ENCODE measurements at places on chromosomes 6 and 20.

- DNase-seq, result peak; percentile 20
These were observed at the start of gene ABHD16B for GRCh38 chr20:63861365-63861934. TSS of gene ABHD16B (plus strand) at chr20:63861498. CDS start at chr20:63861541, 43 bp downstream.

- no peak for DNase-seq
These were observed 40.7 kb downstream of the MAP3K5 start for GRCh38 chr6:136751522-136751956.

DNA sequence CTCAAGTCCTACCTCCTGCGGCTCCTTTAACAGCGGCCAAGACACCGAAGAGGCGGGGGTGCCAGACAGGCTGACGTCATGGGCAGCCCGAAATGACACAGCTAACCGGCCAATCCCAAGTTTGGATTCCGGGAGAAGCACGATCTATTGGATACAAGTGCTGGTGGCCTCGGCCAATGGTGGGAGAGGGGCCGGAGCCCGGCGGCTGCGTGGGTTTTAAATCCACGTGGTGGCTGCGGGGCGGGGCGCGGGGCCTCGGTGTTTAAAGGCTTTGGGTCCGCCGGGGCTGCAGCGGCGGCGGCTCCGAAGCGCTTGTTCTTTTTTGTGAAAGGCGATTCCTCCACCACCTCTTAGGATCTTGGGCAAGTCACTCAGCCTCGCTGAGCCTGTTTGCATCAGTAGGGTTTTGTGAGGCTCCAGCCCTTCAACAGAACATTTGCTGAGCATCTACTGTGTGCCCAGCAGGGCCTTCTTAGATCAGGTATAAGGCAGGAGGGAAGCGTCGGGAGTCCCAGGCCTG lies 8.7 kb upstream of the PMEPA1 start:
- peak; percentile 93 for DNase-seq

- no peak for DNase-seq
These were observed 527.7 kb downstream of the ADGRB3 start for GRCh38 chr6:69162811-69163210.

DNA sequence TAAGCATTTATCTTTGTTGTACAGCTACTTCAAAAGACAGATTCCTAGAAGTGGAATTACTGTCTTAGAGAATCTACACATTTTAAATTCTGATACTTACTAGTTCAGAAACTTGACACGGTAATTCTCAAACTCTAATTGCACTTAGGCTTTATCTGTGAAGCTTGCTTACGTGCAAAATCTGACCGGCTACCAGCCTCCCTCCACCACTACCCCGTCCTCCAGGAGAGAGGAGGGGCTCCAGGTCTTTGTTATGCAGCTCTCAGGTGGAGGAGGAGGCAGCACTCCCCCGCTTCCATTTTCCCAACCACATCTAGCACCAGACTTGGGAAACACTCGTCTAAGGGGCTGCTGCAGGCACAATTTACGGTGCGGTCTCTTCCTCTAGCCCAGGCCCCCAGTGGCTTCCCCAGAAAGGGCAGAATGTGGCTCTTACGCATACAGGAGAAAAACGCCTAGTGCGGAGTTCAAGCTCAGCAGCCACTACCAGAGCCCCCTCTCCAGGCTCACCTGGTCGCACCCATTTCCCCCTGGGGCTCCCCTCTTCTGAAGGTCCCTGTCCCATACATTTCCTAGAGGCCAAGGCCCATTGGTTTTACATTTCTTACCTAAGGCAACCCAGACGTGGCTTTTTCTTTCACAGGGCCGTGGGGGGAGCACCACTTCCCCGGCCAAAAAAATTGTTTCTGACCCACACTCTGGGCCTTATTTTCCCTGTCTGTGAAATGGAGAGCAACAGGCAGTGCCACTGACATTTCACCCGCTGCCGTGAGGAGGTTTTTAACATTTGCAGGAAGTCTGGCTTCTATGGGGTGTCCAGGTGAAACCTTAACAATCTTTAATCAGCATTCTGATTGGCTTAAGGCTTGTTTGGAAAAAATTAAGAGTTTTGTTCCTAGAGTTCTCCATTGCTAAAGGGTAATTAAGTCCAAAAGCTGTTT lies 1.6 kb upstream of the TGIF2 start:
- DNase-seq, result no peak
